ENCODE measurements at places on chromosomes 2 and 18. TPM values are rescaled to one million over a fixed set of nuclear protein-coding genes. Genes with fewer than 3 reads are reported as not detected.
A peak's percentile ranks its signal among the peaks of the same experiment; 100 is the strongest.

GRCh38 chr2:67772216-67773170 lies 290.3 kb downstream of the C1D start:
- peak; percentile 60 for DNase-seq

Gene MATN3
- polyA plus RNA-seq, result 4.3 TPM

- DNase-seq, result no peak
Observed at GRCh38 chr18:63788447-63789096, 13.4 kb downstream of the SERPINB7 start.

DNA sequence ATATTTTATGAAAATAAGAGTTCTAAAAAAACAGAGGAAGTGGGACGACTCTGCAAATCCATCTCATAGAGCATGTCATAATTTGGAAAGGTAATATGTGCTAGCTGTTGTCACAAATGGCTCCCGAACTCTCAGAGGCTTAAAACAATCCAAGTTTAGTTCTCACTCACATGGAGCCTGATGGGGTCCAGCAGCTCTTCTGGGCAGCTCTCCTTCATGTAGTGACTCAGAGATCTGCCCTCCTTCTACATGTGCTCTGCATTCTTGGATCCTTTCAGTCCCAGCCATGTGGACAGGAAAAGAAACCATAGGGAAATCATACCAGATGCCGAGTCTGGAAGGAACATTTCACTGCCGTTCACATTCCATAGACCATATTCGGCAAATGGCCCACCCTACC lies 180.1 kb upstream of the APCDD1 start:
- no peak for DNase-seq

DNA sequence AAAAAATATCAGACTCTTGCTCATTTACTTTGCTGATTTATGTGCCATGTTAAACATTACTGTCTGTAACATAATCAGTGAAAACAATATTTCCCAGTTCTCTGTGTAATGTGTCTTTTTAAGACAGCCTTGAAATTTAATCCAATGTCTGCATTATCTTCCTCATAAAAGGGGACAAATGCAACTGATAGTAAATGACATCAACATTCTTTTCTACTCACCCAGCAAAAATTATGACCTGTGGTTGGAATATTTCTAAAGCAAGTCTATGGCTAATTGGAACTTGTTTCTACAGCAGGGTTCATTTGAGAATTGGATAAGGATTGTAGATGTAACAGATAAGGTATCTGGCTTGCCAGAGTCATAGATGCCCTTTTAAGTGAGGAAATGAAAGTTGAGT lies 34.8 kb downstream of the C1D start:
- DNase-seq, result no peak

- no peak for DNase-seq
Observed at GRCh38 chr2:172079416-172079815, 5.9 kb upstream of the DLX1 start.

GRCh38 chr2:65103013-65103715 lies 26.7 kb downstream of the RAB1A start:
- no peak for DNase-seq

DNA sequence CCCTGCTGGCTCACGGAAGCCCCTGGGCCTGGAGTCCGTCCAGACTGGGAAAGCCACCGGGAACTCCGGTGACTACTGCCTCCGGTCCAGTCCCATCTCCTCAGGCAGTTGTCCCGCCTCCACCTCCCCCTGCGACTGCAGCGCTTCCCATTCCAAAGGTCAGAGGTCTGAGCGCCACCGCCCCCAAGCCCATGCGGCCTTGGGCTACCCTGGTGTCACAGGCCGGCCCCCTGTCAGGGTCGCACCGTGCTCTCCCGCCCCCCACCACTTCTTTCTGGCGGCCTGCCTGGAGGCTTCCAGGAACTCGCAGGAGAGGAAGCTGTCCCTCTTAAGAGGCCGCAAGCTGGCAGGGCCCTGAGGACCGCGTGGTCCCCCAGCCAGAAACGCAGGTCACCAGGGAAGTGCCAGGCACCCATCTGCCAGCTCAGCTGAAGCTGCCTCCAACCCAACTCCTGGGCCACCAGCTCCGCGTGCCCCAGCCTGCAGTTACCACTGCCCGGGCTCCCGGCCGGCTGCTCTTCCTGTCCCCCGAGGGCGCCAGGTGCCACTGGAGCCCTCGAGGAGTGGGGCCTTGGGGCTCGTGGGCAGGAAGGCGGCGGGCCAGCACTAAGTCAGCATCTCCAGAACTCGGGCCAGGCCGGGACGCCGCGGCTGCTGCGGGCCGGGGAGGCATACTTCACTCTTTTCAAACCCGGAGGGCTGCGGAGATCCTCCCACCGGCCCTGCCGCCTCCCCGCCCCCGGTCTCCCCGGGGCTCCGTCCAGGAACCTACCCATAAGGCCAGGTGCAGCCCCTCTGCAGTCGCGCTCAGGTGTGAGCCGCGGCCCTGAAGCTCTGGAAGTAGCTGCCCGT lies 83.3 kb upstream of the POMC start:
- no peak for DNase-seq

DNA sequence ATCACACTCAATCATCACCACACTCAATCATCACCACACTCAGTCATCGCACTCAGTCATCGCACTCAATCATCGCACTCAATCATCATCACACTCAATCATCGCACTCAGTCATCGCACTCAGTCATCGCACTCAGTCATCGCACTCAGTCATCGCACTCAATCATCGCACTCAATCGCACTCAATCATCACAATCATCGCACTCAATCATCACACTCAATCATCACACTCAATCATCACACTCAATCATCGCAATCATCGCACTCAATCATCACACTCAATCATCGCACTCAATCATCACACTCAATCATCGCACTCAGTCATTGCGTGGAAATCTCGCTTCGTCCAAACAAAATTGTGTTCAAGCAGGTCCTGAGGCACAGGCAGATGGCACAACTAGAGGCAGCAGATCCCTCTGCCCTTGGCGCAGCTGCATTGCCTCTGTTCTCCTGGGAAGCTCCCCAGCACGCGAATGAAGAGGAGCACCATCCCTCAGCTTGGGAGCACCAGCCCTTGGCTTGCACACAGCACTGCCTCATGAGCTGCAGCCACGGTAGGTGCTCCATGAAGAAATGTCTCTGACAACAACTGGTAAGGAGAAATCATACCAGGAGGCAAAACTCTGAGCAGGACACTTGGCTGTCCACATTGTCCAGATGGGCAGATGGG lies 108.1 kb downstream of the EIPR1 start:
- DNase-seq, result no peak

DNA sequence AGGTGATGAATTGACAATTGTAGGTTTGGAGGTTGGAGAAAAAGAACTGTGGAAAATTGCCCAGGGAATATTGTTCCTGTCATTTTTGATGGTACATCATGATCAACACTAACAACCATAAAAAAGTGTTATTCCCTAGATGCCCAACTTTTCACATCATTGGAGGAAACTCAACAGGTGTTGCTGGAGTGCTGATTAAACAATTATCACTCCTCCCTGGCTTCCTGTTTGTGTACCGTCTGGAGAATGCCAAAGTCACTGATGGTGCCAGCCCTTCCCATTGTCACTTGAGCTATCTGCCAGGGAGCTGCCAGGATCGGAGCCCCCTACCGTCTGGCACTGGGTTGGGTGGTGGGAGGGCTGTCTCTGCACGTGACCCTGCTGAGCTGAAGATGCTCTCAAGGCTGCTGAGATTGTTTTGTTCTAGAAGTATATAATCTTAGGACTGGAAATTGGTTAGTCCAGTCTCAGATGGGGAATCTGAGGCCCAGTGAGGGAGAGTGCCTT lies 156.9 kb downstream of the PRKCE start:
- no peak for DNase-seq

DNA sequence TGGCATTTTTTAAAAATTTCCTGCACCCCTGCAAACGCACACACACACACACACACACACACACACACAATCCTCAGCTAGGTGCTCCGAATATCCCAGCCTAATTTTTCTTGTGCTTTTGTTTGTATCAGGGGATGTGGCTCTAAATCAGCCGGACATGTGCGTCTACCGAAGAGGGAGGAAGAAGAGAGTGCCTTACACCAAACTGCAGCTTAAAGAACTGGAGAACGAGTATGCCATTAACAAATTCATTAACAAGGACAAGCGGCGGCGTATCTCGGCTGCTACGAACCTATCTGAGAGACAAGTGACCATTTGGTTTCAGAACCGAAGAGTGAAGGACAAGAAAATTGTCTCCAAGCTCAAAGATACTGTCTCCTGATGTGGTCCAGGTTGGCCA lies 1.8 kb downstream of the HOXD13 start:
- DNase-seq, result no peak

Gene UGT1A8
- polyA plus RNA-seq, result not detected
